ENCODE measurements at places on chromosomes 7 and 10.

DNA sequence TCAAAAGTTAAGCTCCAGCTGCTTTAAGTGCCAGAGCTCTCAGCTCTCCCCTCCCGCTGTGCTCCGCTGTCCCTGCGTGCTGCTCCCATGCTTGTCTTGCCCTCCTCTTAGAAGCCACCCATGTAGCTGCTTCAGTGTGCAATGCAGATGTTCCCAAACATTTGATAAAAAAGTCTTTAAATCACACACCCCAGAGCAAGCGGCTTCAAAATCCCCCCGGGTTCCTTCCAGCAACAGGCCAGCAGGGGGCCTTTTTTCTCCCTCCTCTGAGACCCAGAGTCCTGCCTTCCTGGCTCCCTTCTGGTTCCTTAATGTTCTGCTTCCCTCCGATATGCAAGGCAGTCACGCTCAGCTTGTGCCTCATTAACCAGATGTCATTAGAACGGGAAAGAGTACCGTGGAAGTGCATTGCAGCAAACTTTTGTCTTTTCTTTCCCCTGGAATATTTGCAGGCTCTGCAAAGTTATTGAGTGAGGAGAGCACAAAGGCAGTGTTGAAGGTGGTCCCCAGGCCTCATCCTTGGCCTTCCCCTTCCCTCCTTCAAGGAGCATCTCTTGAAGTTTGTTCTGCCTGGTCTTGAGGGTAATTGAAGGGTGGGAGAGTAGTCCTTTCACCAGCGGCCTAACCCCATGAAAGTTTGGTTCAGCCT, 25.5 kb downstream of the LDB3 start:
- peak; percentile 69 for DNase-seq

GRCh38 chr7:139104091-139104450, 5.4 kb downstream of the ZC3HAV1 start:
- no peak for DNase-seq

- DNase-seq = no peak
These were observed 162.1 kb downstream of the TCF7L2 start for GRCh38 chr10:113111900-113112853.

- DNase-seq = no peak
These were observed 103.5 kb downstream of the MICALL2 start for GRCh38 chr7:1355568-1356340.

DNA sequence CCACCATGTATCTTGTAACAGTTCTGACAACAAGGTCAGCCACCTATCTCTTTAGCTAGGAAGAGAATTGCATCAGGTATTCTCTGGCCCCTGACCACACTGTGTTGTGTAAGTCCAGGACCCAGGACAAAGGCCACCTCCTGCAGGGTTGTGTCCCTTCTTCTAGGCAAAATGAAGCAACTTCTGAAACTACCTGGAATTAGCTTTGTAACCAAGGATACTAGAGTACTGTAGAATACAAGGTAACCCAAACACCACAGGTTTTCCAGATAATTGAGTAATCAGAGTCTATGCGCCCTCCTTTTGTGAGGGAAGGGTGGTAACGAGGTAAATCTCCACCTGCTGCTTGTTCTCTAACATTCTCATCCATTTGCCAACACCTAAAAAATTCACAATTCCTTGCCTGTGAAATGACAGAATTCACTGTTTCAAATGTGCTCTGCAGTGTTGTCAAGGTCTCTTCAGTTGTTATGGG, 51.7 kb downstream of the SGMS1 start:
- no peak for DNase-seq

Data from ELR (cell line).